ENCODE measurements at places on chromosomes 5 and 9. TPM values are rescaled to one million over a fixed set of nuclear protein-coding genes. Genes with fewer than 3 reads are reported as not detected.

DNA sequence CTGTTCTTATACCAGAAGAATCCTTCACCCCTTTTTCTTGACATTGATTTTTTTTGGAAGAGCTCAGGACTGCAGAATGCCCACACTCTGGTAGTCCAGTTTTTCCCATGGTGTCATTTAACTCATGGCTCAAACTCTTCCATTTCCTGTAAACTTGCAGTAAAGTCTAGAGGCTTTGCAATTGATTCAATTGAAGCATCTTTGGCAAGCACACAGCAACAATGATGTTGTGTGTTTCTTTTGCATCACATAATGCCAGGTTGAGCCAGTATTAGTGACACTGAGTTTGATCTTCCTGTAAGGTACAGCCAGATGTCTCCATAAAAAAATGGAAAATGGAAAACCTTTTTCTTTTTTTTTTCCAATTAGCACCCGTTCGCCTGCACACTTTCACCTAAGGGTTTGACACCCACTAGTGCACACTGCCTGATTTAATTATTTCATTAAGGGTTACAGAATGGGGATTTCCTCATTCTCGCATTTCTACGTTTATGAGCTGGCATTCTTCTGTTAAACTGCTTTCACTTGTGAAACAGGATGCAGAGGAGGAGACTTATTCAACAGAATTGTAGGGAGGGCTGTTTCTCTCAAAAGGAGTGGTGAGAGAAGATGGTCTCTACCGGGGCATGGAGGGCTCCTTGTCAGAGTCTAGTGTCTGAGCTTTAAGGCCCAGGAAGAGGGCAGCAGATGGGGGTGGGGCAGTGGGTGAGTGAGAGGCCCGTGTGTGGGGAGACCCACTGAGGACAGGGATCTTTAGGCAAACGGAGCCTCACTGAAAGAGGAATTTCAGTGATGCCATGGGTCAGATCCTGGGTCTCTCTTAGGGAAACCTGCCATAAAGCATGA is 2.2 kb upstream of the S1PR3 start:
- H3K36me3 ChIP-seq = no peaks in the 10 kb centered on the region
- H3K27me3 ChIP-seq = no peaks in the 10 kb centered on the region
- H3K4me3 ChIP-seq = no peak overlapping the region
- DNase-seq = no peak
- no peaks in the 10 kb centered on the region for H3K4me1 ChIP-seq

DNA sequence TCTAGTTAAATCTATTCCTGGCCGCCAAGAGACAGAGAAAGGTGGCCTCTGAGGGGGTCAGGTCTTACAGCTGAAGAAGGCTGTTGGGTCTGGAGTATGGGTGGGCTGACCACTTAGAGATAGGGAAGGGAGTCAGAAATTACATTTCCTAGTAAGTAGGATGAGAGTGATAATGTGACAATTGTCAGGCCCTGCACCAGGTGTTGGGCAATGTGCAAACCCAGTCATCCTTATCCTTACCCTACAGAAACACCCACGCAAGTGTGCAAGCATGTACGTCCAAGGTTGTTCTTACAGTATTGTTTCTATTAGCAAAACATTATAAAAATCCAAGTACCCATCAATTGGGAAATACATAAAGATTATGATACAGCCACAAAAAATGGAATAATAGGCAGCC is 9.5 kb downstream of the SPAAR start:
- no peaks in the 10 kb centered on the region for H3K27me3 ChIP-seq
- DNase-seq = no peak
- no peaks in the 10 kb centered on the region for H3K36me3 ChIP-seq
- H3K4me1 ChIP-seq = peaks cover 60% of the 10 kb centered on the region
- peak overlapping the region; percentile 52 for H3K27ac ChIP-seq
- no peak overlapping the region for H3K4me3 ChIP-seq

GRCh38 chr5:156475182-156476157 is 148.5 kb downstream of the SGCD start:
- H3K4me3 ChIP-seq = no peak overlapping the region
- DNase-seq = peak; percentile 78
- no peaks in the 10 kb centered on the region for H3K36me3 ChIP-seq

The CCIN gene
- not detected for total RNA-seq

The CSF1R gene
- 24.6 TPM for total RNA-seq

DNA sequence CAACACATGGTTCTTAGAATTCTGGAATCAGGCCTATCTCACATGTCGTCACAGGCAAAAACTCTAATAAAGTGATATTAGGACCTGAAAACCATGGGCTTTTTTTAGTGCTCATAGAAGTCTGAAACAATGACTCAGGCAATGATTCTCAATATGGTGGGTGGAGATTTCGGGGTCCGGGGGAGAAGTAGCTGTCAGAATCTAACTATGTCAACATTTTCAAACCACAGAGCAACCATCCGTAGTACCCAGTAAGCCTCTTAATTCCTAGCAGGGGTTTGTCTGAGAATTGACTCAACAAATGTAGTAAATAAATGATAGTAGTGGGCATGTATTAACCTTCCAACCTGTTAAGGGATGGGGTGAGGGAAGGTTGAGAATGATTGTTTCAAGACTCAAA is 2.6 kb downstream of the AMACR start:
- no peaks in the 10 kb centered on the region for H3K36me3 ChIP-seq
- DNase-seq = no peak
- no peaks in the 10 kb centered on the region for H3K27me3 ChIP-seq

The ITK gene
- 0.33 TPM for total RNA-seq

All from right atrium auricular region (tissue), 2 donors.